Activated CD4-positive, alpha-beta T cell treated with anti-CD3 and anti-CD28 coated beads, Interleukin-2, amount 50 U/mL, for 16 hours (primary cell): ENCODE measurements at places on chromosomes 7 and 10.

DNA sequence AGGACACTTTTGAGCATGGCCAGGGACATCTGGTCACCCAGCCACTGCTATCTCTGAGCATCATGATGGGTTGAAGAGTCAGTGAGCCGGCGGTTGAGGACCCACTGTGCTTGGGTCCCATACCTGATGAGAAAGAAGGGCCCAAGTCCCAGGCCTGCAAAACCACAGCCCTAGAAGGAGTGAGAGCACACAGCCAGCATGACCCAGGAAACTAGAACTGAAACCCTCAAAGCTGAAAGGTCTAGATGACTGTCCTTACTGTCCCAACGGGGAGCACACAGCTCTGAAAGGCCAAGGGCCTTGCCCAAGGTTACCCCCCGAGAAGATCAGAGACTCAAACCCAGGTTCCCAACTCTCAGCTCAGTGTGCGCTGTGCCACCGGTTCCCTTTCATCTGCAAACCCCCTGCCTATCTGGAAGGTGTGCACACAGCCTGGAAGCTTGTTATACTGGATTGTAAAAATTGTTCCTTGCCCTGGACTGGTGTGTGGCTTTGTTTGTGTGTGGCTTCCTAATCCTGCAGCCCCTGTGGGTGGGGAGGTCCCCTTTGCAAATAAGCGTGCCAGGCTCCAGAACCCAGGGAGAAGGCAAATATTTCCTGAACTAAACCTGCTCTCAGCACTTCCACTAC, 22.6 kb upstream of the PSAP start:
- DNase-seq: no peak

DNA sequence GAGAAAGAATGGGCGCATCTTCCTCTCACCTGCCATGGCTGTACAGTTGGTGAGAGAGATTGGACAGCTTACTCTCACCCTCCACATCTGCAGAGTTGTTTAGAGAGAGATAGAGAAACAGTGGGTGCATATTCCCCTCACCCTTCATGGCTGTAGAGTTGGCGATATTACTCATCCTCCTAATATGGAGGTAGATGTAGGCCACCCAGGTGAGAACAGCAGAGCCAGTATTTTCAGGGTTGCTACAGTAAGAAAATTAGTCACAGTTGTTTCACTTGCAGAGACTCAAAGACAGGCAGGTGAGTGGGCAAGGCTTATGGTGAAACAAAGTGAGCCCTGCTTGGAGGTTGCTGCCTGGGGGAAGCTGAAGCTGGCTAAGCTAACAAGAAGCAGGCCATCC, 65.0 kb upstream of the PFKP start:
- DNase-seq: peak; percentile 35

DNA sequence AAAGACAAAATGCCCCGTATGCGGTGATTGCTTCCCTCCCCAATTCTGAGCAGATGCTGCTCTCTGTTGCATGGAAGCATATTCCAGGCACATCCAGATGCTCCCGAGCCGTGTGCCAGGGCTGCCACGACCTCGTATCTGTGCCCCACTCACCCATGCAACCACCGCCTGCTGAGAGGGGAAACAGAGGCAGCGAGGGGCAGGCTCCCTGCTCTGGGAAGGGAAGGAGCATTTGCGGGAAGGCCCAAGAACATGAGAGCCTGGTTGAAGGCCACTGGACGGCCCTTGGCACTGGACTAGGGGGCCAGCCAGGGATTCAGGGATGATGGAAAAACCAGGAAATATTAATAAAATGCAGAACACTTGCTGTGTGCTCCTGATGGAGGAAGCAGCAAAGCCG, 89.4 kb downstream of the CTBP2 start:
- no peak for DNase-seq

- no peak for DNase-seq
Observed at GRCh38 chr10:43226441-43226840, 40.4 kb downstream of the RASGEF1A start.

DNA sequence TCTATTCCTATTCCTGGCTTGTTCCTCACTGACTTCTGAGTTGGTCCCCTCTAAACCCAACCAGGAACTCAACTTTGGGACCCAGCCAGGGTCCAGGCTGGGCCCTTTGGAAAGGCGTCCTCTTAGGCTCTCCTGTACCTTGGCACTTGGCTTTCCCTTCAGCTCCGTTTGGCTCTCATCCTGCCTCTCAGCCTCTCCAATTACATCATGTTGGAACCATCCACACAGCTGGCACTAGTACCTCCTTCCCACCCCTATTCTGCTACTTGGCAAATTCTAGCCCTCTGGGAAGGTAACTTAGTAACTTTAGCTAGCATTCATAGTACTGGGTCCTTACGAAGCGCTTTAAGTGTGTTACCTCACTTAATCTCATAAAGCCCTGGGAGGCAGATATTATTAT, 205.3 kb upstream of the HABP2 start:
- DNase-seq: no peak

GRCh38 chr10:88389456-88389855, 193.7 kb downstream of the RNLS start:
- peak; percentile 55 for DNase-seq

- DNase-seq: peak; percentile 81
Observed at GRCh38 chr7:50826371-50827172, 43.9 kb upstream of the GRB10 start.

DNA sequence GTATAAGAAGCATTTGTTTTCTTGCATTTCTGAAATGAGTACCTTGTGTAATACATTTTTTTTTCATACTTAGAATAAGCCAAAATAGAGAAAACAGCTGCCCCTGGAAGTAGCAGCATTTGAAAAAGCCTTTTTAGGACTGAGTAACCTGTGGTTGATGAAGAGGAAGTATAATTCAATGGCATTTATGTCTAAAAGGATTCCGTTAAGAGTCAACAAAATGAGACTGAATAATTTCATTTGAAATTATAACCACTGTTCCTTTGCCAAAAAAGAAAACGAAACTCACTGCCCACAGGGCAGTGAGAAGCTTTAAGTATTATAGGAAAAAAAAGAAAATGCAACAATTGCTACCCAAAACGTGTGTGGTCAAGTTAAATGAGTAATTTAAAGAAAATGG, 705.6 kb upstream of the PHF14 start:
- DNase-seq: no peak

DNA sequence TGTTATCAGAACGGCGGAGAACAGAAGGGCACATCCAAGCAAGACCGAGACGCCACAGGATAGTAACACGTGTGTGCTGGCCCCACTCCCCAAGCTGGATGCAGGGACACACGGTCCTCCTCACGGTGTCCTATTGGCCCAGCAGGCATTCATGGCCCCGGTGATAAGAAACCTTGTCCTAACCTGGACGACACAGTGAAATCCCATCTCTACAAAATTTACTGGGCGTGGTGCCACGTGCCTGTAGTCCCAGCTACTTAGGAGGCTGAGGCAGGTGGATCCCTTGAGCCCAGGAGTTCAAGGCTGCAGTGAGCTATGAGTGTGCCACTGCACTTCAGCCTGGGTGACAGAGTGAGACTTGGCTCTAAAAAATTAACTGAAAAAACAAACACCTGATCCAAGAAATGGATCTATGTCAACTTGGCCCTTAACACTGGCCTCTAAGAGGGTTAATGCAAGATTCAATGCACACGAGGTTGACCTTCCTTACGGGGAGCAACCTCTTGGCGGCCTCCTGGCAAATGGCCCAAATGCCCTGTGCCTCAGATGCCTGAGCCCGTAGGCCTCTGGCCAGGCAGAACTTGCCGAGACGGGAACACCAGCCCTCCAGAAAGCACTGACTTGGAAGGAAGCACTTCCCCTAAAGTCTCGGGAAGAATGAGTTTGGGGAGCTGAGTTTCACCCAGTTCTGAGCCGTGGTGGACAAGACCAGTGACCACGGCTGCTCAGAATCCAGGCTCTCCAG, 72.3 kb downstream of the ZRANB1 start:
- no peak for DNase-seq

DNA sequence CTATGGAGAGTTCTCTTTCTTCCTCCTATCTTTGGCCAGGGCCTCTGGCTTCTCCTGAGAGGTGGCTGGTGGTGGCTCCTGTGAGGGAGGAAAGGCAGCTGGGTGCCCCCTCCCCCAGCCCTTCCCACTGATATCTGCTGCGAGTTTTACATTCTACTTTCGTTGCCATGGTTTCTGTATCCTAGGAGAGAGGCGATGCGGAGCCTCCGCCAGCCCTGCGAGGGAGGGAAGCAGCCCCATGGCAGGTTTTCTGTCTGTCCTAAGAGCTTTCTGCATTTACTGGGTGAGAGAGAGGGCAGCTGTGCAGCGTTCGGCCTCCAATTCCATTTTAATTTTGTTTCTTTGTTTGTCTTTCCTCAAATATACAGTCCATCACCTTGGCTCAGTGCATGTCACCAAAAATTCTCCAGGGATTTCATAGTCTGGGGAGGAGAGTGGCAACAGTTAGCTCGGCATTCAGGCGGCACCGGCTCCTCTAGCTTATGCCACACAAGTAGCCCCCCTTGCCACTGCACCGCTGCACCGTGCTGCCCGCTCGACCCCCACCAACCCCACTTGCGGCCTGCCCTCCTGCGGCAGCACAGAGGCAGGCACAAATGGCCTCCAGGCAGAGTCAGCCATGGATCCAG, 20.4 kb downstream of the DNAJB12 start:
- no peak for DNase-seq

GRCh38 chr10:70035531-70035930, 17.1 kb upstream of the MACROH2A2 start:
- no peak for DNase-seq

DNA sequence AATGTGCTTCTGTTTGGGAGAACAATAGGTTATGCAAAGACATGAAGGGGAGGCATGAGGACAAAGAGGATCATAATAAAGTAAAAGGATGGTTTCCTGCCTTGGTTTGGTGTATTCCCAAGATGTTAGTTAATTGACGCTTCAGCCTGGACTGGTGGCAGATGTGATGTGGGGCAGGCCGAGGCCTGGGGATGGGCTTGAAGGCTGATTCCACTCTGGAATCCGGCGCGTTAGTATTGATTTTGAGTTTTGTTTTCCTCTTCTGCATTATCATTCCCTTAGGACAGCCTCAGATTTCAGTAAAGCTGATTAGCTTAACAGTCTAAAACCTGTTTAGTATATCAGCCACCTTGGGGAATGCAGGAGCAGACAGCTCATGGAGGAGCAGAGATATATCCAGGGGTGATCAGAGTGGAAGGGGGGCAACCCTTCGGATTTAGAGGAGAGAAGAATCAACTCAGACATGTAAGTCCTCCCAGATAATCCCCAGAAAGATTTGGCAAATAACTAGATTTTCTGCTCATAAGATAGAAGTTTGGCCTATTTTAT, 159.8 kb upstream of the MTPN start:
- DNase-seq: no peak

DNA sequence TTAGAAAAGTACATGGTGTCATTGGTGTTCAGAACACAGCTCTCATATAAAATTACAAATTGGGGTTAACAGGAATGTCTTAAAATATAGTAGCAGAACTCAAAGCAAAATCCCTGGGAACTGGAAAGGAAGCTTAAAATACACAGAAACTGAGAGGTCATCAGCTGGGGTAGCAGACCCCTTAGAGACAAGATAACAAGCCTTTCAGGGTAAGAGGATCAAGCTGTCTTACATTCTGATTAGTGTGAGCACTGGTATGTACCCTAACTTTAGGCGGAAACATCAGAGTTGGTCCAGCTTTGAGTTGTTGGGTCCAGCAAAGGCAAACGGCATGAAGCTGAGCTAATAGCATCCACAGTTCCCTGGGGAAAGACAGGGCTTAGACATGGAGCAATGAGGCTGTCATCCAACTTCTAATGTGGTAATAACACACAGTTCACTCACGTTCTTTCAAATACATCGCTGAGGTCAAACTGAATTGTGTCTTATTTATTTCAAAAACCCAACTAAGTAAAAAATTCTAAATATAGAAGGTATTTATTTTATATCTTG, 32.6 kb downstream of the ARHGAP21 start:
- DNase-seq: no peak

DNA sequence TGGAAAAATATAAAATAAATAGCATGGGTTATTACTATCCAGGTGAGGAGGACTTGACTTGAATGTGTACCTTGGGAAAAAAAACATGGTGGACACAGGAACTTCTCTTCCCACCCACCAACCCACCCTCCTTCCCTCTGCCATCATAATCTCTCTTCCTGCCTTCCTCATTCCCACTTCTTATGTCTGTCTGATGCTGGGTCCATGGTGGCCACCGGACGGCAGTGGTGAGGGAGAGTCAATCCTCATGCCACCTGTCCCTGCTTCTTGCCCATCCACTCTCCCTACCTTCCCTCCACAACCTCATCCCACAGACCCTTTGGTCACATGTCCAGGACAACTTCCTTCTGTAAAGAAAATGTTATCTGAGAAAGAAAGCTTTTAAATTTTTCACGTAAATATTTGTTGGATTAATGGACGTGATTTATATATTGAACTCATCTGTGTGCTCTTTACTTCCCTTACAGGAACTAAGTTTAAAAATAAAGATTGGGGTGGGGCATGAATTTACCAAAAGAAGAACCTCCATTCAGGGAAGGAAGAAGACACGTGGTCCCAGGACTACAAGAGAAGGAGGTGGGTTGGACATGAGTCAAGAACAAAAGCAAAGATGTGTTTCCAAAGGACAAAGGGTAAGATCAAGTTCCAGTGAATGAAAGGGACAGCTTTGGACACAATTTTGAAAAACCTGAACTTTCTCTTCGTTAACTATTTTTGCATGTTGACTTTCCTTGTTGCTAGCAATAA, 104.5 kb downstream of the PIP4K2A start:
- no peak for DNase-seq

GRCh38 chr10:59064080-59064692, 112.3 kb upstream of the PHYHIPL start:
- no peak for DNase-seq

DNA sequence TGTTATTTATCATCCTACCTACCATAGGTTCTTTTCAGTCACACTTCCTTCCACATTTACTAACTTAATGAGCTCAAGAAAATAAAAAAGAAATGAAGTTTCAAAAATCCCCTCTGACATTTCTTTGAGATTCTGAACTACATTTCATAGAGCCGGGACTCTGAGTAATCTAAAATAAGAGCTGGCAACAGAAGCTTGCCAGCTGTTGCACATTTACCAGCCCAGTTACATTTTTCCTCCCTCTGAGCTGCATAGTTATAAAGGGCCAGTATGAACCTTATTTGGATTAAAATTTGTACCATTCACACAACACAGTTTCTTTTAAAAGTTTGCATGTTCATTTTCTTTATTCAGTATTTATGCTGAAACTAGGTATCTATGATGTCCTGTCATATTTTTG, 119.5 kb upstream of the CAV2 start:
- DNase-seq: no peak

- no peak for DNase-seq
Observed at GRCh38 chr10:121574519-121575166, 23.6 kb downstream of the FGFR2 start.

GRCh38 chr10:73881221-73881919, 7.0 kb upstream of the CAMK2G start:
- DNase-seq: no peak

- no peak for DNase-seq
Observed at GRCh38 chr10:11679946-11680345, 62.2 kb upstream of the ECHDC3 start.

- DNase-seq: peak; percentile 51
Observed at GRCh38 chr7:23020742-23021401, 6.9 kb upstream of the HYCC1 start.

DNA sequence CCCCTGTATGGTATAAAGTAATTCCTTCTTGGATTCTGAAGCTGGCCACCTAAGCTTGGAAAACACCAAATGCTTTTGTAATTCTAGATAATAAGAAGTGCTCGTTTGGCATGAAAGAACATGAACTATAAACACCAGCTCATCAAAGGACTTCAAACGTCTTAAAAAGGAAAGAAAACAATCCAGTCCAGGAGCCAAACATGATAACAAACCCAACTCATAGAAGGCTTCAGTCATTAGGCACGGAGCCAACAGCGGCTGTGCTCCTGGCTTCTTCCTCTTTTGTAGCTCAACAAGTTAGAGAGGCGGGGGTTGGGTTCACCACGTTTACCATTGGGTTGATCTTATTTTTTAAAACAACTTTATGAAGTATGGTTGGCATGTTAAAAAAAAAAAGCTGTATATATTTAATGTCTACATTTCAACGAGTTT, 56.4 kb upstream of the ECHDC3 start:
- no peak for DNase-seq
